ENCODE measurements at places on chromosomes 12 and 14.

GRCh38 chr14:78107166-78107565 is 63.0 kb upstream of the NRXN3 start:
- no peak for DNase-seq

- DNase-seq = no peak
Observed at GRCh38 chr14:96390965-96391292, 999 bp upstream of the AK7 start.

DNA sequence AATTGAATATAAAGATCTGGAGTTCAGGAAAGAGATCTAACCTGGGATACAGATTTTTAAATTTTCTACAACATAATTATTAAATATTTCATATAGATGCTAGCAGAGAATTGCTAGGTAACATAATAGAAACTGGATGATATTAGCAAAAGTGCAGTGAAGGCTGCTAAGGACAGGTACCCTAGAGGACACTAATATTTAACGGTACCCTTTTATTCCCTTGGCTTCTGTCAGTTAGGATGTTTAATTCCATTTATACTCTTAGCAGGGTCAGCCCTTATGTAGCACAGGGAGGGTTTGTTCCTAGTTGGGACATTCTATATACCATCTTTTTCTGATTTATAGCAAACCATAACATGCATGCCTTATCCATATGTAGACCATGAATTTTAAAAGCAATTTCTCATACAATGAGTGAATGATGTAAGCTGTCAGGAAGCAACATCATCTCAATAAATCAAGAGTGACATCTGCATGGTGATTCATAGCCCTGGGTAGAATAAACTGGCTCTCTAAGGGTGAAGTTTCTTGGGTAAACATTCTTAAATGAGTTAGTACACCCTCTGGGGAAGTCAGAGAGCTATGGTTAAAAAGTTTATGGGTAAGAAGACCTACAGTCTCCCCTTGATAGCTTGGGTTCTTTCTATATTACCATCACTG is 404.4 kb upstream of the MGAT4C start:
- no peak for DNase-seq

DNA sequence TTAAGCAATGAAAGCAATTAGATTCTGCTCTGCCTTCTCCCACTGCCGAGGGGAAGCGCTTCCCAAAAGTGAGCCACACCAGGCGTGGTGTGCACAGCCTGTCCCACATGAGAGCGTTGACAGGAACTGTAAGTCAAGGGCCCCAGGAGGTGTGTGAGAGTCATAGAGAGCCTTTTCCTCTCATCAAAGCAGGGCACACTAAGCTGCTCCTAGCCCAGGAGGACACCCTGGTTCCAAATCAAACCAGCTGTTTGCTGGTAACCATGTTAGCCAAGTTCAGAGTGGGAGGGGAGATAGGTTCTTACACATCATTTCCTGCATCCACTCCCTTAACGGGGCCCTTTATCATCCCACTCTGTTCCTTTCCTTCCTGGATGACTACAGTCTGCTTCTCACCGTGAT is 98.3 kb downstream of the SPTSSA start:
- DNase-seq = no peak

DNA sequence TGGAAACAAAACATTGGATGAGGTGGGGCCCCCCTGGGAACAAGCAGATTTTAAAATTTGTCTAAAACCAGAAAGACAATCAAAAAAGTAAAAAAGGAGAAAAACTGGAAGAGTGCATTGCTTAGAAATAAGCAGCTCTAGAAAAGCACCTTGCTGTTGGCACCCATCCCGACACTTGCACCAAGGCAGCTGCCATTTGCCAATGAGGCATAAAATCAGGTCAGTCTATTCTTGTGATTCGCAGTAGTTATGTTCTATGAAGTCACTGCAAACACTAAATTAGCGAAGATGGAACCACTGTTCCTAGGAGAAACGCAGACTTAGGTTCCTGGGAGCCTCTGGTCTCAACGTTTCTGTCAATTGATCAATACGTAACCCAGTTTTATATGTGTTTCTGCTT is 16.2 kb downstream of the VPS33A start:
- no peak for DNase-seq

DNA sequence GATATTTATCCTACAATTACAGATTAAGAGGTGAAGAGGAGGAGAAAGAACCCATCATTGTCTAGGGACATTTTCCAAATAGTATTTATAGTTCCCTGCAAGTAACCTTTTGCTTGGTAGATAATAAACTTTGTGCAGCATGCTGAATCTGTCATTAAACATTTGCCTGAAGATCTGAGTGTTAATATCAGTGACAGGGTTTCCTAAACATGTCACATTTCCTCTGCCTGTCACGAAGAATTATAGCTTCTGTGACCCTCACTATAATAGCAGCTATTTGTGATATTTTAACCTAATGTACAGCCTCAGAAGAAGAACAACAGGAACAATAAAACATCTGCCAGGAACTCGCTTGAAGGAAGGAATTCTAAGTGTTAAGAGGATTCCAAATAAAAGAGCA is 350.3 kb downstream of the GXYLT1 start:
- no peak for DNase-seq

- DNase-seq = no peak
Observed at GRCh38 chr14:102221026-102221425, 81.3 kb downstream of the WDR20 start.
